A549 (cell line): ENCODE measurements at places on chromosomes 7 and 10. TPM values are rescaled to one million over a fixed set of nuclear protein-coding genes. Genes with fewer than 3 reads are reported as not detected.

- DNase-seq: no peak
Observed at GRCh38 chr10:130723704-130724103, 587.5 kb downstream of the GLRX3 start.

DNA sequence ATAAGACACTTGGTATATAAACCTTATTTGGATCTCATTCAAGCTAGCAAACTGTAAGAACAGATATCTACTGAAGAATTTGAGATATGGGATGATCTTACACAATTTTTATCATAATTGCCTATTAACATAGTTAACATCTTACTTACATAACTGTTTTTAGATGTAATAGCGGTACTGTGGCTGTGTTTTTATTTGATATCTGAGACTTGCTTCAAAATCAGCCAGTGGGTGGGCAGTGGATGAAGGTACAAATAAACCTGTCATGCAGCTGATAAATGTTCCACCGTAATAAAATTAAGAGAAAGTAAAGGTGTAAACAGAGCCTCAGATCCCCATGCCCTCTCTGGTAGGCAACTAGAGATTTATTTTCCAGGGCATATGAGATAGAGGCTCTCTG is 28.4 kb upstream of the PTPRN2 start:
- no peak for DNase-seq

GRCh38 chr10:89706011-89706410 is 4.6 kb downstream of the KIF20B start:
- no peak for DNase-seq

GRCh38 chr10:84333864-84334451 is 5.6 kb downstream of the CCSER2 start:
- DNase-seq: no peak

OR9A2 gene
- not detected in 3 replicates for polyA plus RNA-seq

FEZF1 gene
- not detected in 3 replicates for polyA plus RNA-seq
